ENCODE measurements at places on chromosomes 11 and 22. TPM values are rescaled to one million over a fixed set of nuclear protein-coding genes. Genes with fewer than 3 reads are reported as not detected.

OR10D3 gene
- total RNA-seq, result not detected

MCAT gene
- 23.4 TPM for total RNA-seq

INTS4 gene
- total RNA-seq, result 27.3 TPM

BIK gene
- total RNA-seq, result not detected

VPREB1 gene
- not detected for total RNA-seq

TIMP3 gene
- 1,244 TPM for total RNA-seq

MB gene
- total RNA-seq, result not detected

SLN gene
- not detected for total RNA-seq

SEPTIN5 gene
- 31.5 TPM for total RNA-seq

RASD2 gene
- total RNA-seq, result 3.7 TPM

KRTAP5-9 gene
- total RNA-seq, result not detected

CCDC134 gene
- total RNA-seq, result 4.0 TPM

DNA sequence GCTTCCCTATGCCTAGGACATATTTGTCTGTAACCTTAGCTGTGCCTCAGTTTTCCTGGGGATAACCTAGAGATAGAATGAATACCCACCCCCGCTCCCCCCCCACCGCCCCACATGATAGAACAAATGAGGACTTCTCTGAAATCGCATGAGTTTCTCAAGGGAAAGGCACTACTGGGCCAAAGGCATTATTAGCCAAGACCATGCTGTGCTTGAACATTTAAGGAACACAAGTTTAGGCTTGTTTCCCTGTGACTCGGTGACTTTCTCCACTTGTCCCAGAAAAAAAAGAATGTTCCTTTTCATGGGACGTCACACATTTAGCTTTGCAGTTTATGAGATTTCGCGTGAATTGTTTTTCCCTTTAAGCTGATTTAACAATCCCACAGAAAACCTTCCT lies 51.4 kb upstream of the CRTAM start:
- DNase-seq, result no peak

- peak; percentile 80 for DNase-seq
Observed at GRCh38 chr11:19553683-19554333, 158.8 kb upstream of the NAV2 start.

GRCh38 chr22:20511578-20512229 lies 4.3 kb downstream of the MED15 start:
- no peak for DNase-seq

GRCh38 chr11:69374946-69375310 lies 81.0 kb downstream of the MYEOV start:
- no peak for DNase-seq

- DNase-seq, result peak; percentile 65
Observed at GRCh38 chr22:45830531-45831245, 146.3 kb downstream of the WNT7B start.

- no peak for DNase-seq
Observed at GRCh38 chr22:35521358-35522224, 19.0 kb upstream of the RASD2 start.

DNA sequence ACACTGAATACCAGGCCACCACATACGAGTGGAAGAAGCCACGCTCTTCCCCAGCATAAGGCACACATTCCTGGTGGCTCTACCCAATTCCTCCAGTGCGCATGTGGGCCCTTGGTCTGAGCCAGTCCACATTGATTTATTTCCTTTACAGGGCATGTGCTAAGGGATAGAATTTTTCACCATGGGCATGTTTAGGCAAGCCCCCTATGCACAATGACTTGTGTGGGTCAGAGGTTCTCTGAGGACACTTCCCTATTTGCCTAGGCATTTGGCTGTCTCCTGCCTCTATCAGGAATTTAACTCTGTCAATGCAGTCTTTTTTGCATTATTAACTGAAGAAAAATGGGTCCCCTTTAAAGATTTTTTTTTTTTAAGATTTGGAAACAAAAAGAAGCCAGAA lies 718.1 kb downstream of the NTM start:
- DNase-seq, result no peak

GRCh38 chr11:72179049-72179803 lies 12.7 kb upstream of the FOLR1 start:
- no peak for DNase-seq

- DNase-seq, result peak; percentile 79
Observed at GRCh38 chr11:69122630-69123431, 32.9 kb upstream of the SMIM38 start.

DNA sequence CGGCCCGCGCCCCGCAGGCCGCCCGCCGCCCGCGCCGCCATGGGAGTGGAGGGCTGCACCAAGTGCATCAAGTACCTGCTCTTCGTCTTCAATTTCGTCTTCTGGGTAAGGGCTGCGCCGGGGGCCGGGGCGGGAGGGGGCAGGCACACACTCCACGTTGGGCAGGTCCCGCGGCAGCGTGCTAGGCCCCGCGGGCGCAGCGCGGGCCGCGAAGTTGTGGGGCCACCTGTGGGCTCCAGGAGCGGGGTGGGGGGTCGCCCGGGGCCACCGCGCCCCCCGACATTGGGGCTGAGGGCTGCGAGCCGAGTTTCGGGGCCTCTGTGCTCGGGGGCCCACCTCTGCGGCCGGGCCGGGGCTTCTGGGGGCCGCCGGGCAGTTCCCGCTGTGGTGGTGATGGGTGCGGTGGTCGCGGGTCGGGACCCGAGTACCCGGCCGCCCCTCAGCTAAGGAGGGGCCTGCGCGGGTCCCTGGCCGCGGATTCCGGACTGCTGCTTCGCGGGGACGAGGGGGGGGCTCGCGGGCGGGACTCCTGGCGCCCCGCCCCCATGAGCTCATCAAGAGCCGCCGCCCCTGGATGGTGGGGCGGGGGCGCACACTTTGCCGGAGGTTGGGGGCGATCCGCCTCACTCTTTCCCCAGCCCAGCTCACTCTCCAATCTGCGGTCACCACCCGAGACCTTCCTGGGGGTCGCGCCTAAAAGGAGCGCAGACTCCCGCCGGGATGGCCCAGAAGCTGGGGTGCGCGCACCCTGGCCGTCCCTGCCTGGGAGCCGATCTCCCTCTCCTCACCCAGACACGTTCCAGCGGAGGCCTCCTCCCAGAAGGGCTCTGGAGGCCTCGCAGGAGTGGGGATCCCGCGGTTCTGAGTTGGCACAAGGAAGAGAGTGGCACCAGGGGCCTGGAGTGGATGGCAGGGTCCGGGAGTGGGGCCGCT lies 667 bp downstream of the CD81 start:
- peak; percentile 86 for DNase-seq

DNA sequence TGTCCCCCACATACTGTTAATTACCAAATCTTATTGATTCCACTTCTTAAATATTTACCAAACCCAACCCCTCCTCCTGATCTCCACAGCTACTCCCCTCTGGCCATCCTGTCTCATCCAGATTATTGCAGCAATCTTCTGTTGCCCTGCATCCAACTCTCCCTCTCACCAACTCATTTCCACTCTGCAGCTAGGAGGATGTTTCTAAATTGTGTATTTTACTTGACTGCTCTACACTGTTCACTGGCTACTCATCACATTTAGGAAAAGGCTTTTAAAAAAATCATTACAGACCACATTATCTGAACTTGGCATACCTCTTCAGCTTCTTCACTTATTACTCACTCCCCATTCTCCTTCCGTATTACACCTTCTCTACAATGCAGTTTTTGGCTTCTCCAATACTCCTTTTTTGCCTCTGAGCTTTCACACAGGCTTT lies 117.9 kb downstream of the ATG16L2 start:
- DNase-seq, result peak; percentile 72

- DNase-seq, result no peak
Observed at GRCh38 chr11:61095021-61095420, 7.3 kb upstream of the CD5 start.

DNA sequence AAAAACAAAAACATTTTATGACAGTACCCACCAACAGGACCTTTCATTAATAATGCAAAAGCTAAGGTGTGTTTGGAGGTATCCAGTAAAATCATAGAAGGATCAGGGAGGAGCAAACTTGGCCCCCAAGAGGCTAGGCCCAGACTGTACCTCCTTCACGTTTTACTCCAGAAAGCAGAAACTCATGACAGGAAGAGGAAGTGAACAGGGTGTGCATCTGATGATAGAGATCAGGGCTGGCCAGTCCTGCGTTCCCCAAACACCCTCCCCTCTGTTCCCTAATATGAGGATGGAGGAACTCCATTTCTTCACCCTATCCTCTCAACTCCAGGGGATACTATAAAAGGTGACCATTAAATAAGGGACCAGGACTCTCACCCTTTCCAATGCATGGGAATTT lies 10.2 kb upstream of the MS4A12 start:
- no peak for DNase-seq

DNA sequence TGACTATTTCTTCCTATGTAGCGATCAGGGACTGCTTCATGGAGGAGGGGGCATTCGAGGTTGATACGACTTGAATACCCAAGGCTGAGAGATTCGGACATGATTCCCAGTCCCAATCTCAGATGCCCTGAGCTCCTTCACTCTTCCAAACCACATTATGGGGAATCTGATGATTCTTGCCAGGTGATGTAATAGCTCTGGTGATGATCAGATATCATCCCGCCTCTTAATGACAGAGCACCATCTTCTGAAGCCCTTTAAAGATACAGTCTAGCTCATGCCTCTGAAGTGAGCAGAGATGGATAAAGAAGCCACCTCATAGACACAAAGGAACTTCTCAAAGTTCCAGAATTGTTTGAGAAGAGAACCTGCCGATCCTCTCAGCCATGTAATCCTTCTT lies 8.9 kb upstream of the CLMP start:
- peak; percentile 63 for DNase-seq

DNA sequence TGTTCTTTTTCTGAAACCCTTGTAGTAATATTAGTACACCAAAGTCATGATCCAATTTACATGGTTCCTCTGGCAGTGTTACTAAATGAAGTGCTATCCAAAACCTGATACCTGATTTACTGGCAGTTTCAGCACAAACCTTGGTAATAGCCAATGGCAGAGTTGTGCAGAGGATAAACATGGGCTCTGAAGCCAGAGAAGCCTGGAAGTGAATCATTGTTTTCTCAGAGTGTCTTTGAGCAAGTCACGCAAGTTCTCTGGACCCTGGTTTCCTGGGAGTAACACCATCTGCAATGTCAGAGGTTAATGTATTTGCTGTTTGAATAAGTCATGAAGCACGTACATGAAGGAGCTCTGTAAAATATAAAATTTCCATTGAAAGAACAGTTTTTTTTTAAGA lies 222.3 kb upstream of the NARS2 start:
- DNase-seq, result peak; percentile 59

DNA sequence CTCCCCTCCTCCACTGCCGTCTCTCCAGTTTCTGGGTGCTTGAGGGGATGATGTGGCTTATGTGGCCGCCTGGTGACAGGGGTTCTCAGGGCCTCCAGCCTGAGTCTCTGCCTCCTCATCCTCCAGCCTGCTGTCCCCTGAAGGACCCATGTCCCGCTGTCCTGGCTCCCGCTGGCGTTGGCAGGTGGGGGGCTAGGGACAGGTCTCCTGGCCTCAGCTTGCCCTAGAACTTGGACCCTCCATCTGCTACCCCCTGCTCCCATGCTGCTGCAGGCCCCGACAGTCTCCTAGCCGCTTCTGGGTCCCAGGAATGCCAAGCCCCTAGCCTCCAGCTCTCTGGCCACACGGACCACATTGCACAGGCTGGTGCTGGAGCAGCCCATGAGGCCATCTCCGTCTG lies 13.9 kb upstream of the CELSR1 start:
- DNase-seq, result no peak

GRCh38 chr11:10579700-10580099 lies 11.2 kb upstream of the LYVE1 start:
- no peak for DNase-seq

DNA sequence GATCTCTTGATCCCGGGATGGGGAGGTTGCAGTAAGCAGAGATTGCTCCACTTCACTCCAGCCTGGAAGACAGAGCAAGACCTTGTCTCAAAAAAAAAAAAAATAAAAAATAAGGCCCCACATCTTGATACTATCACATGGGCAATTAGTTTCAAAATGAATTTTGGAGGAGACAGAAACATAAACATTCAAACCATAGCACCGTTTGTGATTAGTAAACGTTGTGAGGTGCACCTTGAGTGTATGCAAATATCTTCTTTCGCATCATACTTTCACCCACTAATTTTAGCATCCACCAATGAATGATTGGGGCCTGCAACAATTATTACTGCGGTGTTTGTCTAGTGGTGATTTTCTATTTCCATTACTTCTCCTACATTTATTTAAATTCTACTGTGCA lies 11.0 kb upstream of the SPDYC start:
- no peak for DNase-seq

DNA sequence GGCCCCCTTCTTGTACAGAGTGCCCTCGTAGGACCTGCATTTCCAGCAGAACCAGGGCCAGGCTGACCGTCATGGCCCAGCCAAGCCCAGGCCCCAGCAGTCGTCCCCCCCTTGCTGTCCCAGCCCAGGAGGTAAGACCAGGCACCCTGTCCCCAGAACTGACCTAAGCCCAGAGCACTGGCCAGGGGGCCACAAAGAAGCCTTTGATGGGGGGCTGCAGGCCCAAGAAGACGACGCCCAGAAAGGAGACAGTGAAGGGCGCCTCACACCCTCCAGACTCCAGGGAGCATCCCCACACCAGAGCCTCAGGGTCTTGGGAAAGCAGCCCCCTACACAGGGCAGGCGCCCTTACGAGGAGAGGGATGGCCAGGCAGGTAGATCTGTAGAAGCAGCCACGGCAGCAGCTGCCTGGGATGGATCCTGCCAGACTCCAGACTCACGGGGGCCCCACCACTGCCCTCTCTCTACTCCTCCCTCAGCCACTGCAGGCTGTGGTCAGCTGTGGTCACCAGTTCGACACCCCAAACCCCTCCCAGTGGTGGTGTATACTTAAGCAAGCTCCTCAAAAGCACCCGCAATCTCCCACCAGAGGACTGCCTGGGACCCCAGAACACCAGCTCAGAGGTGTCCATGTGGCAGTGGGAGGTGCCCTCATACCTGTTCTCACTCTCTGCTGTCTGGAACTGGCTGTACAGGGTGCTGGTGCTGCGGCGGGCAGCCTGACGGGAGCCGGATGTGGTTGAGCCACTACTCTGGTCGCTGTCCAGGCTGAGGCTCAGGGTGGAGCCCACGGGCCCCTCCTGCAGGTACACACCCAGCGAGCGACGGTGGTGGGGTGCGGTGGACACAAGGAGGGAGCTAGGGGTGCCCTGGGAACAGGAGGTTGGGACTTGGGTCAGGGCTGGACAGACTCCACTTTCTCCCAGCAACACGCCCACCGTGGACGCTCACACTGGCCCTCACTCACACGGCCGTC lies 27.0 kb downstream of the SBF1 start:
- DNase-seq, result no peak

DNA sequence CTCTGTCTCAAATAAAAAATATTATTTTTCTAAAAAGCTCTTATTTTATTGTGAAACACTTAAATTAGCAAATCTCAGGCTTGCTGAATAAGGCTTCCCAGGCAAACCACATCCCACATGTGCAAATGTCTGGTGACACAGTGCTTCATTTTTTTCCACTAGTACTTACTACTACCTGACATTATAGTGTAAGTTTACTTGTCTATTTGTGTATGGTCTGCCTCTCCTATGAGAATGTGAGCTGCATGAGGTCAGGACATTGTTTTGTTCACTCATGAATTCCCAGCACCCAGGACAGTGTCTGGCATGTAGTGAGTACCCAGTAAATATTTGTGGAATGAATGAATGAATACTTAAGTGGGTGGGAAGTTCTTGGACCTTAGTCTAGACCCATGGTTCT lies 103.1 kb downstream of the PTPRJ start:
- peak; percentile 53 for DNase-seq

Measured in GM23248 (cell line).